Neural progenitor cell (in vitro differentiated cells): ENCODE measurements at places on chromosomes 7 and 10. TPM values are rescaled to one million over a fixed set of nuclear protein-coding genes. Genes with fewer than 3 reads are reported as not detected.
A peak's percentile ranks its signal among the peaks of the same experiment; 100 is the strongest.

DNA sequence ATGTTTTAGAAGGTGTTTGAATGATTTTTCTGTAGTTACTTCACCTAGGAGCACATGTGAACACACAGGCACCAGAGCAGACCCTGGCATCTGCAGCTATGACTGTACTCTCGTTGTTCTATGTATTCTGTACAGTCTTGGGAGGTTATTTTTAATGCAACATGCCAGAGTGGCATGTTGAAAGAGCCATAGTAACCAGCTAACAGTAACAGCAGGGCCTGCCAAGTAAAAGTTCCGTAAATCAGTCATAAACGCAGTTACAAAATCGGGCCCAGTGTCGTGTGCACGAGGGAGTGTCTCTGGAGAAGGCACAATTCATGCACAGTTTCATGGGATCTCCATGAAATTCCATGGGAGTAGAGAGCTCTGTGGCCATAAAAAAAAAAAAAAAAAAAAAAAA, 108.3 kb upstream of the CDK6 start:
- H3K36me3 ChIP-seq: no peaks in the 10 kb centered on the region
- DNase-seq: no peak
- no peaks in the 10 kb centered on the region for H3K27me3 ChIP-seq
- no peak overlapping the region for H3K4me3 ChIP-seq
- no peaks in the 10 kb centered on the region for H3K4me1 ChIP-seq

The AEBP1 gene
- 4.5 and 16.7 TPM in 2 replicates for total RNA-seq

GRCh38 chr7:74343281-74344131, 54.3 kb downstream of the CLIP2 start:
- no peak overlapping the region for H3K27ac ChIP-seq
- no peak for DNase-seq
- no peak overlapping the region for H3K4me3 ChIP-seq
- no peaks in the 10 kb centered on the region for H3K27me3 ChIP-seq
- H3K36me3 ChIP-seq: no peaks in the 10 kb centered on the region

GRCh38 chr7:101630591-101630990, 1.5 kb upstream of the MYL10 start:
- H3K4me1 ChIP-seq: peaks cover 7% of the 10 kb centered on the region
- no peak overlapping the region for H3K27ac ChIP-seq
- H3K4me3 ChIP-seq: no peak overlapping the region
- H3K27me3 ChIP-seq: no peaks in the 10 kb centered on the region
- DNase-seq: no peak

GRCh38 chr7:127629268-127629854, 11.4 kb upstream of the PAX4 start:
- no peaks in the 10 kb centered on the region for H3K4me1 ChIP-seq
- no peak overlapping the region for H3K4me3 ChIP-seq
- peak; percentile 65 for DNase-seq
- H3K27ac ChIP-seq: no peak overlapping the region
- H3K36me3 ChIP-seq: no peaks in the 10 kb centered on the region
- no peaks in the 10 kb centered on the region for H3K27me3 ChIP-seq

The CH25H gene
- total RNA-seq: not detected in 2 replicates

- peaks cover 5% of the 10 kb centered on the region for H3K4me1 ChIP-seq
- DNase-seq: no peak
- H3K4me3 ChIP-seq: no peak overlapping the region
- H3K27ac ChIP-seq: no peak overlapping the region
- no peaks in the 10 kb centered on the region for H3K27me3 ChIP-seq
Observed at GRCh38 chr10:1251769-1252168, 195.6 kb downstream of the WDR37 start.

- no peaks in the 10 kb centered on the region for H3K36me3 ChIP-seq
- no peaks in the 10 kb centered on the region for H3K4me1 ChIP-seq
- DNase-seq: no peak
- H3K4me3 ChIP-seq: no peak overlapping the region
Observed at GRCh38 chr7:56127241-56127975, 11.2 kb upstream of the NUPR2 start.

The CHAT gene
- not detected in 2 replicates for total RNA-seq

The LAMB1 gene
- 87.7 and 100 TPM in 2 replicates for total RNA-seq

GRCh38 chr7:55095672-55096071, 76.9 kb downstream of the EGFR start:
- no peak overlapping the region for H3K27ac ChIP-seq
- peaks cover 25% of the 10 kb centered on the region for H3K4me1 ChIP-seq
